ENCODE measurements at places on chromosomes 6 and 20.

DNA sequence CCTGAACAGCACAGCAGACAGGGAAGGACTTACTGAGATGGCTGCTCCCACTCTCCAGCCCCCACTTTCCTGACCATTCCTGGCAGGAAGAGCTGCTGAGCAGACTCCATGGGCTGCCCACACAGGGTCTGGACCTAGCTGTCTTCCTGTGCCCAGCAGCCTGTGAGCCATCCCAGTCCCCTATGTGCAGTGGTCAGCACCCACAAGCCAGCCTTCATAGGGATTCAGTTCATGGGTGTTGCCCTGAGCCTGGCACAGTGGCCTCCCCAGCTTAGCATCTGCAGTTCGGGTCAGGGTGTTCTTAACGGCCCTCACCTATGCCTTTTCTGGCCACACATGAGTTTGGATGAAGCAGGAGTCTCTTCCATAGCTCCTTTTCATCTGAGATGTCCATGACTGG lies 32.0 kb downstream of the UBD start:
- H3K27me3 ChIP-seq, result no peaks in the 10 kb centered on the region
- no peaks in the 10 kb centered on the region for H3K36me3 ChIP-seq
- H3K4me3 ChIP-seq, result no peak overlapping the region

DNA sequence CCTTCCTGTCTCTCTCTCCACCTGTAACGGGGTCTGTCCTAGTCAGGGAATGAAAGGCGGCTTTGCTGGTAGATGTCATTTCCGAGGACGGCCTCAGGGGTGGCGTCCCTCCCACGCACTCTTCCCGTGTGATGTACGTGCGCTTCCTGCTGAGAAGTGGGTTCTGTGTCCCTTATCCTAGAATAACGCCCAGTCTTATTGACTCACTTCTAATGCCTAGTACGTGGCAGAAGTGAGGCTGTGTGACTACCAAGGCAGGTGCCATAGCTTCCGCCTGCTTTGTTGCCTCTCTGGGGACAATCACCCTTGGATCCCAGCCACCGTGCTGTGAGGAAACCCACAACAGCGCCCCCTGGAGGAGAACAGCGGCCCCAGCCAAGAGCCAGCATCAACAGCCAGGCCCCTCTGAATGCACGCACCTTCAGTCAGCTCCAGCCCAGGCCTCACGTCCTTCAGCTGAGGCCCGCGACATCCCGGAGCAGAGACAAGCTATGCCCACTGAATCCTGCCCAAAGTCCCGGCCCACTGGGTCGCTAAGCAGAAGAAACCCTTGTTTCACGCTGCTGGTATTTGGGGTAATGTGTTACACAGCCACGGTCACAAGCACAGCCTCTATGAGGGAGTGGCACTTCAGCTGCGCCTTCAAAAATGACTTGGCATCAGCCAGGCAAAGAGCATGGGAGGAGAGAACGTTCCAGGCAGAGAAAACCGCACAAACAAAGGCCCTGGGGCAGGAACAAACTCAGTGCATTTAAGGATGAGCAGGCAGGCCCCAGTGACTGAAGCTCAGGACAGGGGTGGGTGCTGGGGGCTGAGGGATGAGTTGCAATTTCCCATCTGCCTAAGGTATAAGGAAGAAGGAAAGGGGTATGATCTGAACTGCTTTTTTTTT lies 224.2 kb downstream of the NFATC2 start:
- H3K27ac ChIP-seq, result no peak overlapping the region
- no peaks in the 10 kb centered on the region for H3K4me1 ChIP-seq
- no peak for DNase-seq
- H3K36me3 ChIP-seq, result no peaks in the 10 kb centered on the region
- H3K27me3 ChIP-seq, result no peaks in the 10 kb centered on the region
- no peak overlapping the region for H3K4me3 ChIP-seq

- H3K4me1 ChIP-seq, result no peaks in the 10 kb centered on the region
- no peaks in the 10 kb centered on the region for H3K27me3 ChIP-seq
- no peak for DNase-seq
- no peak overlapping the region for H3K4me3 ChIP-seq
- no peak overlapping the region for H3K27ac ChIP-seq
- H3K36me3 ChIP-seq, result no peaks in the 10 kb centered on the region
Observed at GRCh38 chr6:70985156-70985555, 28.3 kb upstream of the B3GAT2 start.

DNA sequence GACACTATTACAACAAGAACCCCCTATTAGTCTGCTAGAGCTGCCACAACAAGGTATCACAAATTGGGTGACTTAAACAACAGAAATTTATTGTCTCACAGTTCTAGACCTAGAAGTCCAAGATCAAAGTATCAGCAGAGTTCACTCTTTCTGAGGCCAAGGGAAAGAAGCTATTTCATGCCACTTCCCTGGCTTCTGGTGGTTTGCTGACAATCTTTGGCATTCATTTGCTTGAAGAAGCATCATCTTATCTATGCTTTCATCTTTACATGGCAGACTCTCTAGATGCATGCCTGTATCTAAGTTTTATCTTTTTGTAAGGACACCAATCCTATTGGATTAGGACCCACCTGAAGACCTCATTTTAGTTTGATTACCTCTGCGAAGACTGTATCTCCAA lies 296.8 kb upstream of the MARCKS start:
- H3K4me3 ChIP-seq, result no peak overlapping the region
- no peak overlapping the region for H3K27ac ChIP-seq
- no peaks in the 10 kb centered on the region for H3K4me1 ChIP-seq

- H3K4me1 ChIP-seq, result no peaks in the 10 kb centered on the region
- no peak overlapping the region for H3K27ac ChIP-seq
- DNase-seq, result no peak
- no peaks in the 10 kb centered on the region for H3K27me3 ChIP-seq
Observed at GRCh38 chr6:130409418-130410100, 43.7 kb downstream of the TMEM200A start.

DNA sequence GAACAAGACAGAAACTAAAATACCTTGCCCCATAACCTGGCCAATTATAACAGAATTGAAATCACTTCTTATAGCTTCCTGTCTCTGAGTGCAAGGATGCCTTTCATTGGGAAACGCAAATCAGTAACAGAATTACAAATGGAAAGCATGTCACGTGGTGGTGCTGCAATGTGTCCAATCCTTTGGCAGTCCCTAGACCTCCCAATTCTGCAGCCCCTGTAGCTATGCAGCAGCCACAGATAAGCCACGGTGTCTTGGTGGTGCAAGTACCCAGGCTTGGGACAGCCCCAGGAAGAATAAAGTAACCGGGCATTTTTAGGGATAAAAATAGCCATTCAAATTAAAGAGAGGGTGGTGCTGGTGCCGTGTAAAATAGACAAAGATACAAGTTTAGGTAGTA lies 134.6 kb upstream of the CCN2 start:
- no peak for DNase-seq
- H3K4me3 ChIP-seq, result no peak overlapping the region
- no peaks in the 10 kb centered on the region for H3K27me3 ChIP-seq
- H3K36me3 ChIP-seq, result no peaks in the 10 kb centered on the region
- H3K4me1 ChIP-seq, result no peaks in the 10 kb centered on the region

- H3K4me3 ChIP-seq, result no peak overlapping the region
- no peak for DNase-seq
- H3K36me3 ChIP-seq, result no peaks in the 10 kb centered on the region
- H3K27me3 ChIP-seq, result no peaks in the 10 kb centered on the region
- H3K27ac ChIP-seq, result no peak overlapping the region
- H3K4me1 ChIP-seq, result no peaks in the 10 kb centered on the region
Observed at GRCh38 chr20:11246251-11246775, 572.5 kb upstream of the JAG1 start.

DNA sequence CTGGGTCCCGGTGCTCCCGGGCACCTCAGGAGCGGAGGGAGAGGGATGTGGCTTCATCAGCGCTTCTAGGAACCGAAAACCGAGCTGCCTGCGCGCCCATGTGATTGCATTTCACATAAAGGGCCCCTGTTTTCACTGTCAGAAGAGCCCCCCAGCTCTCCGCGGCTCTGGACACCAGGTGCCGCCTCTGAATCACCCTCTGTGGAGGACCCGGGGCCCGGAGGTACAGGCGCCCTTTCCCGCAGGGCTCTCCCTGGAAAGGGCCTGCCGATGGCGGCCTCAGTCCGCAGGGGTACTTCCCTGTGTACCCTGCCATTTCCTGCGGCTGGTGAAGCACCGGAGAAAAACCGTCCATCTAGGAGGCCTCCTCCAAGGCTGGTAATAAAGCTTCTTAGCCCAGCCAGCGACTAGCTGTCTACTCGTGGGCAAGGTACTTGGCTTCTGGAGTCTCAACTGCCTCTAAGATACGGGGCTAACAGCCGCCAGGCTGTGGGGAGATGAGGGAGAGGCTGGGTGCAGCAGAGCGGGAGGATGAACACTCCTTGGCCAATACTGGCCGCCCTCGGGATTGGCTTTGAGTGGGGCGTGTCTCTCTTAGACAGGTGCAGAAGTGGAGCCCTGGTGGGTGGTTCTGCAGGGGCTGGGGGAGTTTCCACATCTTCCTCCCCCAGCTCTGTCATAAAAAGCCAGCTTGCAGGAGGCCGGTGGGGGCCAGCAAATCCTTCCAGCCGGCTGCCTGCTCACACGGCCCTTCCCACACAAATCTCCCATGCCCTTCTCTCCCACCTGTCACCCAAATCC lies 1.6 kb downstream of the PPP1R16B start:
- DNase-seq, result no peak
- H3K27ac ChIP-seq, result peak overlapping the region; percentile 87
- no peaks in the 10 kb centered on the region for H3K36me3 ChIP-seq
- H3K27me3 ChIP-seq, result peaks cover 5% of the 10 kb centered on the region
- H3K4me3 ChIP-seq, result peak overlapping the region; percentile 41

DNA sequence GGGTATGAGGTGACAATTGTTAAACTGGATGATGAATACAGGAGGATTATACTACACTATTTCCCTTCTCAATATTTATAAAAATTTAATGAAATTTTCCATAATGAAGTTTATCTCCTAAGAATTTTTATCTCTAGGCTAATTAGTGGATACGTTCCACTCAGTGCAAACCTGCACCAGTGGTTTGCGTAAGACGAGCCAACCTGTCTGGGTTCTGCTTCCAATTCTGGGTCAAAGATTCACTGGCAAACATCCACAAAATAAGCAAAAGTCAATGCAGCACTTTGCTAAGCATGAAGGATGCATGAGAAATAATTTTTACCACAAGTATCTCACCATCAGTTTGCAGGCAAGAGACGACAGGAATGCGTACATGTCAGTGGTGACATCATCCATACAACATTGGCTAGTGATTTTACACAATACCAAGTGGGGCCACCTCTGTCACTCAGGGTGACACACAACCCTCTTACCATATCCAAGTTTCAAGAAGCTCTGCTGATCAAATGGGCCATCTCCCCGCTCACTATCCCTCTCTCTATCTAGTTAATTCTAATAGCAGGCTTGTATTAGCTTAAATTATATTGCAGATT lies 51.7 kb downstream of the FAM50B start:
- DNase-seq, result no peak
- H3K4me3 ChIP-seq, result no peak overlapping the region
- no peaks in the 10 kb centered on the region for H3K4me1 ChIP-seq
- H3K27ac ChIP-seq, result no peak overlapping the region
- no peaks in the 10 kb centered on the region for H3K36me3 ChIP-seq

- no peak overlapping the region for H3K4me3 ChIP-seq
- no peak for DNase-seq
- no peaks in the 10 kb centered on the region for H3K27me3 ChIP-seq
- H3K27ac ChIP-seq, result no peak overlapping the region
Observed at GRCh38 chr6:36692861-36693702, 4.5 kb upstream of the RAB44 start.

DNA sequence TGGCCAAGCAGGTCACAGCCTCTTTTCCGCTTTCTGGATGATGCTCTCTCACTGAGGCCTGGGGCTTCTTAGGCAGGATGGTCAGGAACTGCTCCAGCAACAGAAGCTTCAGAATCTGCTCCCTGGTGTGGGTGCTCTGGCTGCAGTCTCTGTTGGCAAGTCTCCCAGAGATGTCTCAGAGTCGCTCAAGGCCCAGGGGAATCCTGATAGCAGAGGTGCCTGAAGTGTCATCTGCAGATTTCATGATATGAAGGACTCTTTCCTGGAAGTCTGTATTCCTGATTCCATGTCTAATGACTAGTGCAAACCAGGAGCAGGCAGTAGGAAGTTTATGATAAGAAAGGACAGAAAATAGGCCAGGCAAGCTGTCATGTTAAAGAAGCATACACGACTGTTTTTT lies 20.3 kb downstream of the ZSCAN31 start:
- DNase-seq, result no peak
- H3K36me3 ChIP-seq, result no peaks in the 10 kb centered on the region
- H3K27ac ChIP-seq, result no peak overlapping the region
- H3K27me3 ChIP-seq, result no peaks in the 10 kb centered on the region

DNA sequence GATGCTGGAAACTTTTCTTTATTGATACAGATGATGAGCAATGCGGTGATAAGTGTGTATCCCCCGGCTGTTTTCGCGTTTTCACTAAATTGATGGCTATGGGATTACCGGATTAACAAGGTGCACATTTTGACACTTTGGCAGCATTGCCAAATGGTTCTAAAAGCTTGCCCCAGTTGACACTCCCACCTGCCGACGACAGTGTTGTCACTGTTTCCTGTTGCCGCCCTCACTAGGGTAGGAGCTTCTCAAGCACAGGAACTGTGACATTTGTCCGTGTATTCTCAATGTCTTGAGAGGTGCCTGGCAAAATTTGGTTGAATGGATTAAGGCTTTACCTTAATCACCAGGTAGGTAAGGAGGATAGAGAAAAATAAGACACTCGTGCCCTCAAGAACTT lies 9.8 kb upstream of the MAPK13 start:
- no peaks in the 10 kb centered on the region for H3K36me3 ChIP-seq
- no peaks in the 10 kb centered on the region for H3K27me3 ChIP-seq
- peak overlapping the region; percentile 10 for H3K4me3 ChIP-seq
- H3K4me1 ChIP-seq, result peaks cover 70% of the 10 kb centered on the region
- DNase-seq, result no peak
- peak overlapping the region; percentile 89 for H3K27ac ChIP-seq

- H3K27ac ChIP-seq, result no peak overlapping the region
- H3K4me3 ChIP-seq, result no peak overlapping the region
- no peaks in the 10 kb centered on the region for H3K36me3 ChIP-seq
- peaks cover 6% of the 10 kb centered on the region for H3K4me1 ChIP-seq
- DNase-seq, result no peak
Observed at GRCh38 chr6:146595972-146596731, 2.6 kb upstream of the ADGB start.

DNA sequence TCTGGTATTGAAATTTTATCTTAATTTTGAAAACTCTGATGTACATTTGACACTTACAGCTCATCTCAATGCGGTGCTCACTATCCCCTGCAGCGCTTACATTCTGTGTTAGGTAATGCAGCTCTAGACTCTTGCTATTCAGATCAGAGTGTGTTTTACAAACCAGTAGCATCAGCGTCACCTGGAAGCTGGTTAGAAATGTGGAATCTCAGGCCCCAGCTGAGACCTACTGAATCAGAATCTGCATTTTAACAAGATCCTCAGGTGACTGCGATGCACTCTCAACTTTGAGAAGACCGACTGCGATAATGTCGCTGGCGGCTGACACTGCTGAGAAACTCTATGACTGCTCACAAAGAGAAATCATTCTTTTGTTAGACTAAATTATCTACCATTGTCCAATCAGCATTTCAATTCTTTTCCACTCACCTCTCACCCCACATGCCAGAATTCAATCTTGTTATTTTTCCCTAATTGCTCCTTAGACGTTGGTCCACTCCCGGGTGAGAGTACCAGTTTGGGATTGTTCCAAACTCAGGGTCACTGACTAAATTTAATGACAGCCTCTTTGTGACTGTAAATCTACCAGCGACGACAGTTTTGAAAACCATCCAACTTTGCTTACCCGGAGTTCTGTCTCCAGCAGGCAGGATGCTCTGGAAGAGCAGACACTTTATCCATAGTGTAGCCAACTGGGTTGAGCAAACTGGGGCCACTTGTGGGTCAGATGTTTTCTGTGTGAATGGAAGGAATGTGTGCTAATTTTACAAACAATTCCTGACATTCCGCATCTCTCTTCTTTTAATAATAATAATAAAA lies 140.1 kb upstream of the BTBD3 start:
- H3K4me1 ChIP-seq, result no peaks in the 10 kb centered on the region
- no peak for DNase-seq
- H3K27ac ChIP-seq, result no peak overlapping the region
- no peak overlapping the region for H3K4me3 ChIP-seq
